ENCODE measurements at places on chromosomes 11 and 22.
A peak's percentile ranks its signal among the peaks of the same experiment; 100 is the strongest.

- no peak for DNase-seq
Observed at GRCh38 chr11:68495872-68496271, 35.3 kb downstream of the PPP6R3 start.

DNA sequence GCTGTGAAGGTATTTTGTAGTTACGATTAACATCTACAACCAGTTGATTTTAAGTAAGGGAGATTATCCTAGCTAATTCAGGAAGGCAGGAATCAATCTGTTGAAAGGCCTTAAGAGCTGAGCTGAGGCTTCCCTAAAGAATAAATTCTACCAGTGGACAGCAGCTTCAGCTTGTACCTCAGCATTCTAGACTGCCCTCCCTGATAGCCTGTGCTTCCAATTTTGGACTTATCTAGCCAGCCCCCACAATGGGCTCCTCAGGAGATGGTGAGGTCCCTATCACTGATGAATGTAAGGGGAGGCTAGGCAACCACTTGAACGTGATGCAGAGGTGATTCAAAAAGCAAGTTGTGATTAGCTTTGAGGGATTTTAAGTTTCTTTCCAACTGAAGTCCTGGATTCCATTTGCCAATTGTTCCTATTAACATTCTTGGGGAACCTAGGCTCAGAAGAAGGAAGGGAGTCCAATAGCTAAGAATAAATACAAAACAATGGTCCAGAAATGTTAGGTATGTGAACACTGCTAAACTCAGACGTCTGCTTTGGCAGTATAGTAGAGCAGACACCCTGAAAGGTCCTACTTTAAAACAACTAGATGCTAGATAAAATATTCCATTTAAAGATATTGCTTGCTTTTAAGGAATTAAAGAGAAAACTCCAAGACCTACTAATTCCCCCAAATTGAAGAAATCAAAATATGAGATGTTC lies 404.3 kb upstream of the TENM4 start:
- no peak for DNase-seq

GRCh38 chr11:128341280-128342248 lies 245.8 kb downstream of the ETS1 start:
- DNase-seq, result no peak

DNA sequence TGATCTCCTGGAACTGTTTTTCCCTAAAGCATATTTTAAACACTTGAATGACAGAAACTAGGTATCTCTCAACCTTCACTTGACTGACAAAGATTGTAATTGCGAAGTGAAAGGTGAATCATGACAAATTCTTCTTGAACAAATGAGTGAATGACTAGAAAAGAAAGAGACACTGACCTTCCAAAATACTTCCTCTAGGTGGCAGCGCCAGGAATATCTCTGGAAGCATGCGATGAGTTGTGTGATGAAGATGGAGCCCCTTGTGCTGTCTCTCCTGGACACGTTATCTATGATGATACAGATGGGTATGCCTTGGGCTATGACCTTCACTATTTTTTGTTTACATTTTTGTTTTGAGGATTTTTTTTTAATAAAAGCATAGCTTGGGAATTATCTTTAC lies 7.0 kb upstream of the CASP12 start:
- DNase-seq, result no peak

DNA sequence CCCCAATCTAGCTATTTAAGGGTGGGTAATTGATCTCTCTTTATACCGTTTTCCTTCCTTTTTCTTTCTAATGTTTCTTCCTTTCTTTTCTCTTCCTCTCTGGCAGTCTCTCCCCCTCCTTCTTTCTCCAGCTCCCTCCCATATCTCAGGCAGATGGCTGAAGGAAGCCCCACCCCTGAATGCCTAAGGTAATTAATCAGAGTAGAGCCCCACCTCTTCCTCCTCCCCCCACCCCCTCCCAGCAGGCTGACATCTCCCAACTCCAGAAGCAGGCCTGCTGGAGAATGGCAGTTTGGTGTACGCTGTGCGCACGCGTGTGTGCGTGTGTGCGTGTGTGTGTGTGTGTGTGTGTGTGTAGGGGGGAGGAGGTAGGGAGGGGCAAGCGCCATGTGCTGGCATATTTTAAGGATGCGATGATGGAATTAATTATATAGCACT lies 122.6 kb downstream of the APOL5 start:
- peak; percentile 98 for DNase-seq

DNA sequence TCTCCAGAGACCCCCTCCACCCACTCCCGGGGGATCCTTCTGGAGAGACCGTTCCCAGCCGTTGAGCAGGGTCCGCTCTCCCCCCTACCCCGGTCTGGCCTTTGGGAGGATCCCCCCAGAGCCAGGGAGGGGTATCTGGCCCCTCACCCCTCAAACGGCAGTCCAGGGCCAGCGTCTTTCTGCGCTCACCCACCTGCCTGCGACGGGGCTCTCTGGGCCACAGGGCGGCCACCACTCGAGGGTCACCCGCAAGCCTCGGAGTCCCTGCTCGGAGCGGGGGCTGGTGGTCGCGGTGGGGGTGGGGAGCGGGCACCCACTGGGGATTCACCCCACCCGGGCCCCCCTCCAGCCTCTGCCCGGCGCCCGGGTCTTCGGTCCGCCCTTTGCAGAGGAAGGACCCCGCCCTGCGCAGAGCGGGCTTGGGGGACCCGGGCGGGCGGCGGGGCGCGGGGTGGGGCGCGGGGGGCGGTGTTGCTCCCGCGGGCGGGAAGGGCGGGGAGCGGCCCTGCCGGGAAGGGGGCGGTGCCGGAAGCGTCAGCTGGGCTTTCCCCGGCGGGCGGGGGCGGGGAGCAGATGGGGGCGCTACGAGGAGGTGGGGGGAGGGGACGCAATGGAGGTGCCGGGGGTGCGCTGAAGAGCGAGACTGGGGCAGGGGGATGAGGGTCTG lies 16.6 kb downstream of the CRELD2 start:
- DNase-seq, result no peak

Data from islet precursor cell (in vitro differentiated cells).